AG20443 (cell line): ENCODE measurements at places on chromosomes 2 and 18.

GRCh38 chr2:152594792-152595191, 122.5 kb downstream of the PRPF40A start:
- DNase-seq = peak; percentile 39

DNA sequence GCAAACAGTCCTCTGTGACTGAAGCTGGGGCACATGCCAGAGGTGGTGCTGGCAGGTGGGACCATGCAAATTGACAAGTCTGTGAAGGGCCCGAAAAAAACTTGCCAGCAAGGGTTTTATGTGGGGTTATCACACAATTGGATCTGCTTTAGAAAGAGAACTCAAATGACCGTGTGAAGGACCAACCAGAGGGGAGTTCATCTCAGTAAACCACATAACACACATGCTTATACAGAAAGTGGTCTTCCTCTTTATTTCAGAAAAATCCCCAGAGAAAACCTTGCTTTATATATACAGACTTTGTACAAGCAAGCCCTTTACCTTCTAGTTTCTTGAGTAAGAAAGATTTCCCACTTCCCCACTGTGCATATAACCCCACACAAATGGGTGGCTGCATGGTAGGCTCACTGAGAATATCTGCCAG, 46.7 kb downstream of the KIDINS220 start:
- no peak for DNase-seq

- DNase-seq = peak; percentile 8
Measured at GRCh38 chr2:147663153-147663961, 181.5 kb upstream of the ACVR2A start.

GRCh38 chr2:169664978-169665930, 29.0 kb downstream of the CFAP210 start:
- DNase-seq = no peak

DNA sequence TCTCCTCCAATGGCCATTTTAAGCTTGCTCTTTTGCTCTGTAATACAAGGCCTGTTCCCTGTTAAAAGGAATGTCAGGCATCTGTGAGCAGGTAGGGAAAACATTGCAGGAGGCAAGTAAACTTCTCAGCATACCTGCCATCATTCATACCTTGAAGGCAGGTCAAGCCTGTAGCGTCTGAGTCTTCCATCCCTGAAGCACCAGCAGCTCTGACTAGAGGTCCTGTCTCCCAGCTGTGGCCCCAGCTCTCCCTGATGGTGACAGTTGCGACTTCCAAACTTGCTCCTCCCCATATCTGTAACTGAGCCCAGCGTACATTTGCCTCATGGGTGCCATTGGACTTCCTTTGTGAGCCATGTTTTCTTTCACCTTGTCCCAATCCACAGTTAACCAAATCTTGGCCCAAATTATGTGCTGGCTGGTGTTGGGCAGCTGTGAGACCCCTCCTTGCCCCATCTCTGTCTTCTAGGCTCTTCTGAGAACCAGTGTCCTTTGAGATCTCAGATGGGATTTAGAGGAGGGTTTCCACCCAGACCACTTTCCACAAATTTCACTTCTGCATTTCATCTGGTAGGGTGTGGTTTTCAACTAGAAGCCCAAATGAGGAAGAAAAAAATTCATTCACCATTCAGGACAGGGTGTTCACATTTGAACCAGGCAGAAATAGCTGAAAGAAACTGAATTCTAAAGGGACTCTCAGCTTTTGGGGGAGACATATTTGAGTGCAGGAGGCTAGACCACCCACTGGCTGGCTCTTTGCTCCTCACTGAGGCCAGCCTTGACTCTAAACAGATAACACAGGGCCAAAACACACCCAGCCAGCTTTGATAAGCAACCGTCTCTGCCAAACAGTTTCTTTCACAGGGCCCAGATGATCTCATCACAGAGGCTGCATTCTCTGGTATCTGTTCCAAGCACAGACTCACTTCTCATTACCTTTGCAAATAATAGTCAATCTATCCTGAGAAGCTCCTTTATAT, 66.4 kb upstream of the MSH2 start:
- peak; percentile 21 for DNase-seq
